OCI-M1 (cell line): ENCODE measurements at places on chromosomes 7 and 10.

DNA sequence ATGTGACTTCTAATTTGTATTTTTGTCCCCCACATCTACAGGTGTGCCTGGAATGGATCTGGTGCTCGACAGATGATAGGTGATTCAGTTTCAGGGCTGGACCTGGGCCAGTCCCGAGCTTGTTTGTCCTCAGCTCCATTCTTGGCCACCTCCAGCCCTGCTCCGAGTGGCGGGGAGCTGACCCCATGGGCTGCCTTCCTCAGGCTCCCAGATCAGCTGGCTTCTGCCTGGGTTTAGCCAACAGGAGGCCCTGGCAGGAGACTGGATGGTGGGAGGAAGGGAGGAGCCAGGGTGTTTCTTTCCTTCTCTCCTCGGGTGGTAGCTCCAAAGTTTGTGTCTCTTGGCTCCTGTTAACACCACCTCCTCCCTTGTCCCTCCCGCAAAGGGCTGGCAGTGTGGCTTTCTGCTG, 75.2 kb downstream of the CDH23 start:
- DNase-seq, result no peak

- DNase-seq, result peak; percentile 28
Observed at GRCh38 chr7:37284805-37285231, 163.8 kb downstream of the ELMO1 start.

DNA sequence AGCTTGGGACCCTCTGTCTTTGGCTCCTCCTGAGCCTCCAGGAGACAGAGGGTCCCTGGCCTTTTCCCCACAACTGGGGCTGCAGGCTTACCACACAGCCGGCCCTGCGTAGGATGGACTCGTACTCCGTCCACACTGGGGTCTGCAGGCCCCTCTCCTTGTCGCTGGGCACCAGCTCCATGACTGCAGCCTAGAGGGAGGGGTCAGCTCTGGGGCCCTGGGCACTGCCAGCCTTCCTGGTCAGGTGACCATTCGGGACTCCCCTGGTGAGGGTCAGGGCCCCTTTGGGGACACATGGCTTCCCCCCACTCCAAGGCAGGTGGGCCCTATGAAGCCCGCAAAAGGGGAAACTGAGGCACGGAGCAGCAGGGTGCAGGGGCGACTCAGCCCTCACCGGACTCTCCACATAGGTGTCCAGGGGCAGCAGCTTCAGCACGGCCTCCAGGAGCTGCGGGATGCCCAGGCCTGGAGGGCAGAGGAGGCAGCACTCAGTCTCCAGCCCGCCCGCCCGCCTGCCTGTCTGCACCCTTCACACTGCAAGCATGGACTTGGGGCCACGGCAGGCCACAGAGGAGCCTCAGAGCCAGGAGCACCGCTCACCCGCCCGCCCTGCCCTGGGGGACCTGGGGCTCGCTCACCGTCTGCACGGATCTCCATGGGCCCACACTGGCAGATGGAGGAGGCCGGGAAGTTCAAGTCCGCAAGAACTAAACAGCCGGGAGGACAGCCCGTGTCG, 1.1 kb downstream of the FUOM start:
- DNase-seq, result no peak

- DNase-seq, result no peak
Observed at GRCh38 chr7:33722383-33723101, 182.8 kb upstream of the BMPER start.

DNA sequence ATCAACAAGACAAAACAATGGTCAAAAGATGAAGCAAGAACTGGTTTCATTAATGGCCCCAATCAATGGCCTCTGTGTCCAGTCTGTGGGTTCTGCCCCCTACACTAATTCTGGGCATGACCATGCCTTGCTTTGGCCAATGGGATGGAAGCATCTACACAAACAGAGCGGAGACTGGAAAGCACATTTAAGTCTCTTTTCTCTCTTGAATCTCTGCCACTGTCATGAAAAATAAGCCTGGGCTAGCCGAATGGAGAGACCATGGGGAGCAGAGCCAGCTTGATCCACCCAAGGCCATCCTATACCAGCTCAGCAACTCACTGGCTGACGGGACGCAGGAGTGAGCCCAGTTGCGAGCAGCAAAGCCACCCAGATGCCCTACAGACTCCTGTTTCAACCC, 30.9 kb downstream of the ANKRD16 start:
- DNase-seq, result no peak

DNA sequence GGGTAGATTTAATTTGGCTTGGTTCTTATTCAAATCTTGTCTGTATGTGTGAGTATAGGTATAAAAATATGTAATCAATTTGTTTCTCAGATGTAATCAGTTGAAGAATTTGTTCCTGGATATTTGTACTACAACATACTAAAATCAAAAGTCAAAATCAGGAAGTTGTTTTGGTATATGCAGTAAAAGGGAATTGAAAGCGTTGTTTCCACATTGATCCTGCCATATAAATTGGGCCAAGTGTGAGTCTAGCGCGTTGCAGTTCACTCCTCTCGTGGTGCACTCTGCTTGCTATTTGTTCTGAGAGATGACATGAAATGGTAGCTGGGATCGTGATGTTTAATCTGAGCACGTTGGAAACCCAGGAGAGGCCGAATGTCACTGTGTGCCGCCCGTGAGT, 55.9 kb downstream of the SHH start:
- no peak for DNase-seq

DNA sequence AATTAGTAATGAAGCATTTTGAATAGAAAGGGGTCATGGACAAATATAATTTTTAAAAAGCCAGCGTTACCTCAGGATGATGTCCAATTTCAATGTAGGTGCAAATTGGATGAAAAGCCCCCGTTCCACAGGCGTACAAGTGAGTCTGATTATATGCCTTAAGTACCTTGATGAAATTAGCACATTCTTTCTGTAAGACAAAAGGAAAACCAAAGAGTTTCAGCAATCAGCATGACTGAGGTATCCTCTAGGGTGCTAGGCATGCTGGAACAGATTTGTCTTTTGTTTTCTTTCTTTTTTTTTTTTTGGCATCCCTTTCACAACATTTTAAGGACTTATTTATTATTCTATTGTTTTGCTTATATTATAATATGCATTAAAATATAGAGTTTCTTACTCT, 84.2 kb downstream of the SEMA3A start:
- DNase-seq, result no peak

- DNase-seq, result no peak
Observed at GRCh38 chr7:70143075-70144044, 545.1 kb downstream of the AUTS2 start.

DNA sequence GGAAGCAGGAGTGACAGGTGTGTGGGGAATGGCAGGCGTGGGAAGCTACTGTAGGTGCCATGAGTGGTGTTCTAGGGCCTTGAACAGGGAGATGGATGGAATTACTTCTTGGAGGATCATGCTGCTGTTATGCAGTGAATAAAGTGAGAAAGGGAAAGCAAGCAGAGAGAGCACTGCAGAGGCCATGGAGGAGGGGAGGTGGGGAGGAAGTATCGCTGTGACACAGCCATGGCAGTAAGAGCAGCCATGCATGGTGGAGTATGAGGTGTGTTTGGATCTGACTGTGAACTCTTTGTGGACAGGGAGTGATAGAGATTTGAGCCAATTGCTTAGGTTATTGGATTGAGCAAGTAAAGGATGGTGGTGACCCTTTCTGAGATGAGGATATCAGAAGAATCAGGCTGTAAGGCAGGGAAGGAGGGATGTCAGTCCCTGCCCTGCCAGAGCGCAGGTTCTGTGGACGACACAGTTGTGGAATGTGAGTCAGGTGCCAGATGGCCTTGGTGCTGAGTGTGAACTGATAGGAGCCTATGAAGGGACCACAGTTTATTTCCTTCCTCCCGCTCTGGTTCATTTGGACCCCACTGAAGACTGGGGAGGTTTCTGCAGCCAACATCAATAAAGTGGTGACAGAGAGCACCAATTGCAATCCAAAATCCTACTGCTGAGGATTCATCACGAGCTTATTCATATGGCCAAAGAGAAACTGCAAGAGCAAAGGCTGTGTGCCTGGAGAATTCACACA, 105.5 kb upstream of the TMEM72 start:
- no peak for DNase-seq

DNA sequence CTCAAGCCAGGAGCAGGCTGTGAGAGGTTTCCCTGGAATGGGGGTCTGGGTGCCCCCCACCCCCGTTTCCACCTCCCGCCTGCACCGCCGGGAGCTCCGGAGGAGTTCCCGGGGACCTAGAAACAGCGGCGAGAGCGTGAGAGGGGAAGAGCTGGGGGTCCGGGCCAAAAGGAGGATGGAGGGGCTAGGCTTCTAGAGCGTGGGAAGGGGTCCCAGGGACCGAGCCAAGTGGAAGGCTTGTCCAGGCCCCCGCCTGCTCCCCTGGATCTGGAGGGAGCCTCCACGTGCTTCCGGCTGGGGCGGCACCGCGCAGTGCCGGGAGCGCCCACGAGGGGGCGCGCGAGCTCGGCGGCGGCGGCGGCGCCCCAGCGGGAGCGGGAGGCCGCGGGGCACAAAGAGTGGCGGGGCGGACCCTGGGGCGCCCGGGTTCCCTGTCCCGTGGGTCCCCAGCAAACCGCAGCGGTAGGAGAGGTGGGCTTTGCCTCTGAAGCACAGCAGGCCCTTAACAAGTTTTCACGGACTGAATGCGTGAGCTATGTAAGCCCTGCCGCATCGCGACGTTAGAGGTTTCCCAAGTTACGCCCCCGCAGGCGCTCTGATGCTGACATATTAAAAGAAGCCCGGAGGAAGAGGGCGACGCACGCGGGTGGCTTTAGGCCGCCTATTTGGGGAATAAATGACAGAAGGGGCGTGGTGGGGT, 104.4 kb upstream of the LRRC4 start:
- peak; percentile 68 for DNase-seq

DNA sequence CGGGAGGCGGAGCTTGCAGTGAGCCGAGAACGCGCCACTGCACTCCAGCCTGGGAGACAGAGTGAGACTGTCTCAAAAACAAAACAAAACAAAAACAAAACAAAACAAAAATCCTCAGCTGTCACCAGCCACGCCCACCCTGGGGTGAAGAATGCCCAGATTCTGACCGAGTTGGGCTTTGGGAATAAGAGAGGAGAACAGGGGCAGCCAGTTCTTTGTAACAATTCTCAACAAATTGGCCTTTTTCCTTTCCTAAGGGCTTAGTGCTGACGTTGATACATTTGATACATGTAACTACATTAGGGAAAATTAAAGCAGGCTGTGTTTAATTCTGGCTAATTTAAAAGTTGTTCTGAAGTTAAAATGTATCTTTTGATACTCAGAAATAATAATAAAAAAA, 121.0 kb downstream of the EPC1 start:
- no peak for DNase-seq

DNA sequence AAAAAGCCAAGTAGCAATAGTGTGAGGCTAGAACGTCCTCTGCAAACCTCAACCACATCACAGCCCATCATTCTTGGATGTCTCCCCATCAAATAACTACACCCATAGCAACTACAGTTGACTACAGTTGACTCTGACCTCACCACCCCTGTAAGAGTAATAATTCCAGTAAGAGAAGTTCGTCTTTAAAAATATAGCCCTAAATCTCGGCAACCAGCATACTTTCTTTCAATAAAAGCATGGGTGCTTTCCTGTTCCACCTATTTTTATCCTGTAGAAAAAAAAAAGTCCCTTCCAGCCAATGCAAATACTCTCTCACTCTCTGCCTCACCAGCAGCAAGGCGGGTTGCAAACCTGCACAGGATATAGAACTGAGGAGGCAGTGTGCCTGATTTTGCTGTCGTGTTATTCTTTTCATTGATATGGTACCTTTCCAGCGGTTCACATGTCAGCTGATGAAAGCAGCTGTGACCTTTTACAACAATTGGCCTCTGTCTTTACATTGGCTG, 187.5 kb upstream of the NFE2L3 start:
- no peak for DNase-seq

GRCh38 chr7:100127866-100128636, 1.3 kb downstream of the MBLAC1 start:
- peak; percentile 68 for DNase-seq

- DNase-seq, result no peak
Observed at GRCh38 chr7:152574892-152575548, 100.9 kb downstream of the XRCC2 start.

DNA sequence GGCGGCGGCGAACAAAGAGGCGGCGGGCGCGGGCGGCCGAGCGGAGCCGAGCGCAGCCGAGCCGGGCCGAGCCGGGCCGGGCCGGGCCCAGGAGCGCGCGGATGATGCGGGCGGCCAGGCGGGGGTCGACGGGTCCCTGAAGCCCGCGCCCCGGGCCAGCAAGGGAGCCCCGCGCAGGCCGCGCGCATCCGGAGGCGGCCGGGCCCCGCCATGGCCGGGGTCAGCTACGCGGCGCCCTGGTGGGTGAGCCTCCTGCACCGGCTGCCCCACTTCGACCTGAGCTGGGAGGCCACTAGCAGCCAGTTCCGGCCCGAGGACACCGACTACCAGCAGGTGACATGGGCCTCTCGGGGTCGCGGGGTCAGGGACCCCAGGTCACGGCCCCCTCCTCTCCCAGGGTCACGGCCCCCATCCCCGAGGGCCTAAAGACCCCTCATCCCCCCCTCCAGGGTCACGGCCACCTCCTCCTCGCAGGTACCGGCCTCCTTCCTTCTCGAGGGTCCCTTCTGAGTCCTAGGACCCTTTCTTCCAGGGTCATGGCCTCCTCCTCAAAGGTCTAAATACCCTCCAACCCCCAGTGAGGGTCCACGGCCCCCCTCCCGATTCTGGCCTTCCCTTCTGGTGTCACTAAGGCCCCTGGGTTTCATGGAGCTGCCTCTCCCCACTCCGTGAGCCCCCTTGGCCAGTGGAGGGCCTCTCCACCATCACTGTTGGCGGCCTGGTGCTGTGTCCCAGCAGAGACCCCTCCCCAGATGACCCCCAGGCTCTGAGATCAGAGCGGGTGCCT, at the start of gene TTYH3:
TSS of gene TTYH3 (plus strand) at position 41 of the 787 bp plus-strand sequence. CDS start at position 211, 170 bp downstream.
- peak; percentile 31 for DNase-seq

- DNase-seq, result no peak
Observed at GRCh38 chr10:60430017-60430416, 40.3 kb upstream of the ANK3 start.

DNA sequence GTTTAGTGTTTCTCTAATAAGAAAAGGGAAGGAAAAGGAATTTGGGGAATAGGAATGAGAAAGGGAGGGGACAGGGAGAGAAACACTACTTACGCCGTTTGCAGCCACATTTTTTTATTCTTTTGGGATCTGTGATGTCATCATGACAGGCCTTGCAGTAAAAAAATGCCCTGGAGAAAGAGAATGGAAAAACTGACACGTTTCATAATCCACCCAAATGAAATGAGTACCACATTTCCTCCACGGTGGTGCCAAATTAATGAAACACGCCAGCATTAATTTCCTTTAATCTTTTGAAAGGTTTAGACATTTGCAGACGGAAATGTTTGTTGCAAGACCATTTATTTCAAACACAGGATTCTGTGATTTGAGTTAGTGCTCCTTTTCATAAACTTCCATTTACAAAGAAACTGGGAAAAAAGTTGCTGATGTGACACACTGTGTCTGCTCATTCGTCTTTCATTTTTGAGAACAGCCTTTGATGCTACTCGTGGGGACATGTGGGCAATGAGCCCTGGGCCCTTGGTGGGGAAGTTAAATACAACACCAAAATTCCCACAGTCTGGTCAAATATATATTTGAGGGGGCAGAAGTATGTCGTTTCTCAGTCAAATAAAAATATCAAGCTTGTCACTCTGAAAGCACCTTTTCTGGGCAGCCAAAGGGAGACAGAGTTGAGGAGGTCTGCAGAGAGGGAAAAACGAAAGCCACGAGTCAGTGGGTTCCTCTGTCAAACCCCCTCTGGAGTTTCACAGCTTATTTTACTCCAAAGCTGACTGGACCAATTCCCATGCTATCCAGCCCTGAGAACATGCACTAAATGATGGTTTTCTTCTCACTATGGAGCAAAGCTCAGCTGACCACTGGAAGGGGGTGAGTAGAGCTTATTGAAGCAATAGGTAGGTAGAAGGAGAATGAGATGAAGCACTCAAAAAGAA, 625.5 kb downstream of the KCNMA1 start:
- DNase-seq, result no peak
